ENCODE measurements at places on chromosomes 7 and 10. TPM values are rescaled to one million over a fixed set of nuclear protein-coding genes. Genes with fewer than 3 reads are reported as not detected.
A peak's percentile ranks its signal among the peaks of the same experiment; 100 is the strongest.

SDK1 gene
- not detected for polyA plus RNA-seq

DNA sequence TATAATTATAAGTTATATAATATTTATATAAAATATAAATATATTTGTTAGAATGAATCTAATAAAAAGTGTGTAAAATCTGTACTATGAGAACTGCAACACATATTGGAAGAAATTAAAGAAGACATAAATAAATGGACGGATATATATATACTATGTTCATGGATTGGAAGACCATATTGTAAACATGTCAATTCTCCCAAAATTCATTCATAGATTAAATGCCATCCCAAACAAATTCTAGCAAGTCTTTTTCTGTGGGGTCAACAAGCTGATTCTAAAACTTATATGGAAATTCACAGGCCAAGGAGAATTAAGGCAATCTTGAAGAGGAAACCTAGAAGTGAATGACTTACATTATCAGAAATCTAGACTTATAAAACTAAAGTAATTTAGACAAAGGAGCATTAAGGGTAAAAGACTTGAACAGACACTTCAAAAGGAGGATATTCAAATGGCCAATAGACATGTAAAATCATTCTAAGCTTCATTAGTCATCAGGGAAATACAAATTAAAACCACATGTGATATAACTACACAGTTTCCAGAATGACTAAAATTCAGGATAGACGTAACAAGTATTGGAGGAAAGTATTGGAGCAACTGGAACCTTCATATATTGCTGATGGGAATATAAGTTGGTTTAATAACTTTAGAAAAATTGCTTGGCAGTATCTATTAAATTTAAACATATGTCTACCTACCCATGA lies 225.9 kb downstream of the EMX2 start:
- H3K36me3 ChIP-seq = no peaks in the 10 kb centered on the region
- H3K27ac ChIP-seq = no peak overlapping the region
- peaks cover 8% of the 10 kb centered on the region for H3K27me3 ChIP-seq
- H3K4me1 ChIP-seq = no peaks in the 10 kb centered on the region

DNA sequence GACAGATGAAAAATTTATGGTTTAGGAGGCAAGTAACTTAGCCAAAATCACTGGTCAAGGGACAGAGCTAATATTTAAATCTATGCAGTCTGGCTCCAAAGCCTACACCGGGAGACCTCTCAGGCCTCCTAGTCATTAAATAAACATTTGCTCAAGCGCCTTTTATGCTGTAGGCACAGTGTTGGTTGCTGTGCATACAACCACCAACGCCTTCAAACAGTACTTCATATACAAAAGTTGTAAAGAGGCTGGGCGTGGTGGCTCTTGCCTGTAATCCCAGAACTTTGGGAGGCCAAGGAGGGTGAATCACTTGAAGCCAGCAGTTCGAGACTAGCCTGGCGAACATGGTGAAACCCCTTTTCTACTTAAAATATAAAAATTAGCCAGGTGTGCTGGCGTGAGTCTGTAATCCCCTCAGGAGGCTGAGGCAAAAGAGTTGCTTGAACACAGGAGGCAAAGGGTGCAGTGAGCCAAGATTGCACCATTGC lies 159.8 kb downstream of the MAGI2 start:
- H3K27me3 ChIP-seq = no peaks in the 10 kb centered on the region
- DNase-seq = no peak
- no peak overlapping the region for H3K4me3 ChIP-seq

- no peak overlapping the region for H3K27ac ChIP-seq
- no peaks in the 10 kb centered on the region for H3K27me3 ChIP-seq
- H3K4me3 ChIP-seq = no peak overlapping the region
- H3K36me3 ChIP-seq = no peaks in the 10 kb centered on the region
- no peak for DNase-seq
These were observed 127.6 kb downstream of the NEBL start for GRCh38 chr10:20769481-20769880.

- no peak overlapping the region for H3K27ac ChIP-seq
- no peaks in the 10 kb centered on the region for H3K4me1 ChIP-seq
- H3K27me3 ChIP-seq = no peaks in the 10 kb centered on the region
- H3K36me3 ChIP-seq = no peaks in the 10 kb centered on the region
These were observed 234.7 kb upstream of the CACNA2D1 start for GRCh38 chr7:82678259-82678658.

- peak; percentile 37 for DNase-seq
- H3K4me3 ChIP-seq = peak within 1 kb of the TSS; percentile 87
- H3K27ac ChIP-seq = peak within 1 kb of the TSS; percentile 24
- peaks cover 15% of the 10 kb centered on the region for H3K4me1 ChIP-seq
- H3K36me3 ChIP-seq = no peaks in the 10 kb centered on the region
- H3K27me3 ChIP-seq = peaks cover 44% of the 10 kb centered on the region
These were observed at the start of gene SLC16A9 for GRCh38 chr10:59709395-59710125. TSS of gene SLC16A9 (minus strand) at chr10:59709850. CDS start at chr10:59684291, 25,559 bp downstream.

DNA sequence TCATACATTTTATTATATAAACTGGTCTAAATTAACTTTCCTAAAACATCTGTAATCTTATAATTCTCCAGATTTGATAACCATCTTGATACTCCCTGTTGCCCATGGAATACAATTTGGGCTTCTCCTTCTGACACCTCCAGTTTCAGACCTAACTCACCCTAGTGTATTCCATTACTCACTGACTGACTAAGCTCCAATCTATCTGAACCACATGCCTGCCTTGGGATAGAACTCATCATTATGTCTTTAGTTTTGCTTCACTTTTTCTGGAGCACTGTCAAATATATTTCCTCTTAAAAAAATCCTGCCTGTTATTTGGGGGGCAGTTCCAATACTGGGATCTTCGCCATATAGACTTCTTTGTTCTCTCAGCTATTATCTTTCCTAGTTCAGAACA lies 4.9 kb upstream of the FOXP2 start:
- no peak for DNase-seq
- H3K27me3 ChIP-seq = no peaks in the 10 kb centered on the region
- H3K36me3 ChIP-seq = no peaks in the 10 kb centered on the region
- no peak overlapping the region for H3K4me3 ChIP-seq
- H3K27ac ChIP-seq = no peak overlapping the region

DNA sequence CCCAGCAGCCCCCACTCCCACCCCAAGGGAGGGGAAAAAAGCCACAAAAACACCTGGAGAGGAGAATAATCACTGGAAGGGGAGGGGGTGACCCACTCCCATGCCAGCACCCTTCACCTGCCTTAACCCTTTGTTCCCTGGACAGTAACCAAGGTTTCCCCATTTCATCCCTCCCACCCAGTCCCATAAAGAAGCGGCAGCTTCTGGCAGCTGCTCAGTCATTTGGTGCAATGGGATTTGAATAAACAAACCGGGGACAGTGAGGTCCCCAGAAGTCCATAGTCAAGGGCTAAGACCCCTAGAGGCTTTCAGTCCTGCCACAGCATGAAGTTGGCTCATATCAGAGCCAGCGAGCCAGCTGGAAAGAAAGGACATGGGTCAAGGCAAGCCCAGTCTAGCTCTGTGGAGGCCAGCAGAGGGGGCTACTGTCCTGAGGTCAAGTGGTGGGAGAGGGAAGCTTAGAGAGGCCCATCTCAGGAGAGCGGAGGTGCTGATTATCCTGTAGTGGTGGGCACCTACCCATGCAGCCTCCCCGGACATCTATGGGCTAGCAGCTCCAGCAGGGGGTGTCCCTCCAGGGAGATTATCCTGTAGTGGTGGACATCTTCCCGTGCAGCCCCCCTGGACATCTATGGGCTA lies 58.9 kb upstream of the LBX1 start:
- H3K4me1 ChIP-seq = peaks cover 42% of the 10 kb centered on the region
- DNase-seq = no peak
- H3K4me3 ChIP-seq = no peak overlapping the region
- H3K36me3 ChIP-seq = peaks cover 12% of the 10 kb centered on the region

DNA sequence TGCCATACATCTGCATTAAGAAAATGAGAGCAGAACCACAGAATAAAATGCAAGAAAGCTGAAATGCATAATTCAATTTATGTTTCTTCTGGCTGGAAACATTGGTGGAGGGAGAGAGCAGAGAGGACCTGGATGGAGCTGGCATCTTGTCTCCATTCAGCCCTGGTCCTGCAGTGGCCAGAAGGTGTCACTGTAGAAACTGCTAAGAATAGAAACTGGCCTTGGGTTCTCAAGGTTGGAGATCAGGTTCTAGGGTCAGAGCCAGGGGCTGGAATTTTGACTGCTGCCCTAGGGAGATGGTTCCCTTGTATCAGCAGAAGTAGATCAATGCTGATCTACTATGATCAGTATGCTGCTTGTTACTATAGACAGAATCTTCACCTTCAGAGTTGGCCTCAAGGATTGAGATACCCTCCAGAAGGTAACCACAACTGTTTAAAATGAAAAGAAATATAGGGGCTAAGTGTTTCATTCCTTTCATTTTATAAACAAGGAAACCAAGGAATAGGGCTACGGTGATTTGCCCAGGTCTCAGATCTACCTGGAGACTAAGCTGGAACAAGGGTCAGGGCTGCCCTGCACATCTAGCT lies 13.1 kb downstream of the TAS2R41 start:
- no peak overlapping the region for H3K4me3 ChIP-seq
- no peak for DNase-seq
- peaks cover 4% of the 10 kb centered on the region for H3K27me3 ChIP-seq
- no peaks in the 10 kb centered on the region for H3K36me3 ChIP-seq
- no peaks in the 10 kb centered on the region for H3K4me1 ChIP-seq

GRCh38 chr7:115844857-115845256 lies 185.7 kb downstream of the TFEC start:
- DNase-seq = no peak
- no peaks in the 10 kb centered on the region for H3K36me3 ChIP-seq
- no peak overlapping the region for H3K4me3 ChIP-seq
- H3K27ac ChIP-seq = no peak overlapping the region
- H3K4me1 ChIP-seq = no peaks in the 10 kb centered on the region

DNA sequence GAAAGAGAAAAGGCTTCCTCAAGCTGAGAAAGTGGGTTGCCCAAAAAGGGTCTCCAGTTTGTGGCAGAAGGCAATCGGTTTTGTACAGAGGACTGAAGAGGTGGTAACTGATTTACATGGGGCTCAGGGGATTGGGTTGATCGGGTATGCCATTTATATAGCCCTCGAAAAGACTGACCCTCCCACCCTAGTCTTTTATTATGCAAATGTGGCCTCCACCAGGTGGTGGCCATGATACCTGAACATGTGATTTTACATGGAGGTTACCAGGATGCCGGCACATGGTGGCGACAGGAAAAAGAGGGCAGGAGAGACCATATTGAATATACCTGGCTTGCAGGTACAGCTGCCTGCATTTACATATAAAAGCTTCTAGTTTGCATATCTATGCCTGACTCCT lies 36.7 kb downstream of the ATE1 start:
- no peaks in the 10 kb centered on the region for H3K27me3 ChIP-seq
- no peaks in the 10 kb centered on the region for H3K4me1 ChIP-seq
- H3K27ac ChIP-seq = no peak overlapping the region

- H3K27me3 ChIP-seq = no peaks in the 10 kb centered on the region
- no peak for DNase-seq
- H3K36me3 ChIP-seq = no peaks in the 10 kb centered on the region
- peak overlapping the region; percentile 79 for H3K27ac ChIP-seq
- H3K4me1 ChIP-seq = peaks cover 47% of the 10 kb centered on the region
These were observed 32.0 kb downstream of the ADAP1 start for GRCh38 chr7:922334-923107.

- no peak overlapping the region for H3K27ac ChIP-seq
- peaks cover 4% of the 10 kb centered on the region for H3K36me3 ChIP-seq
- no peaks in the 10 kb centered on the region for H3K4me1 ChIP-seq
- no peak overlapping the region for H3K4me3 ChIP-seq
These were observed 90.7 kb downstream of the PARP12 start for GRCh38 chr7:139972029-139972428.

DNA sequence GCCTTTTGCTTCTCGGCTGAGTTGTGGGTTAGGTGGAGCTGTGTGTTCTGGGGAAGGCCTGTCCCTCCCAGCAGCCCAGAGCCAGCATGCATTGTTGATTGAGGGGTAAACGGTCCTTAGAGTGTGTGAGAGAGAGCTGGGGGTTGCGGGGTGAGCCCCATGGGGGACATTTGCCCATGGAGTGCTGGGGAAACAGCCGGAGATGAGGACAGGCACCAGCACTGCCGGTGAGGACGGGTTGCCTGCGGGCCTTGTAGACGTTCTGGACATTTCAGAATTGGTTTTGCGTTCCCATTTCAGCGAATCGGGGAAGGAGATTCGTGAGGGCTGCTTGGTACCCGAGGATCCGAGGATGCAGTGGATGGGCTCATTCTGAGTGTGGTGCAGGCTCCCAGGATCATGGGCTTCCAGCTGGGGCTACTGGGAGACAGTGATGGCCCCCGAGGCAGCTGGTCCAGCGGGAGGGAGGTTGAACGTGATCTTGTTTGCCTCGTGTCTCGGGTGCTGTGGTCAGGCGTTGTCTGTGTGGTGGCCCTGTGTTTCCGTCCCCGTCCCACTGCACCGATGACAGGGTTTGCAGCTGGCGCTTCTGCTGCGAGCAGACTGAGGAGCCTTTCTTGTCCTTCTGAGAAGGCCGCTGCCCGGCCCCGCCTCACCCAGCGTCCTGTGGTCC lies 113.9 kb downstream of the CYTH3 start:
- H3K4me3 ChIP-seq = no peak overlapping the region
- peaks cover 8% of the 10 kb centered on the region for H3K36me3 ChIP-seq
- no peaks in the 10 kb centered on the region for H3K27me3 ChIP-seq
- peak overlapping the region; percentile 83 for H3K27ac ChIP-seq
- H3K4me1 ChIP-seq = no peaks in the 10 kb centered on the region

MET gene
- polyA plus RNA-seq = not detected

- DNase-seq = no peak
- no peak overlapping the region for H3K27ac ChIP-seq
- peaks cover 67% of the 10 kb centered on the region for H3K4me1 ChIP-seq
- H3K27me3 ChIP-seq = no peaks in the 10 kb centered on the region
- H3K4me3 ChIP-seq = peak overlapping the region; percentile 88
- H3K36me3 ChIP-seq = no peaks in the 10 kb centered on the region
These were observed 12.2 kb upstream of the CHST15 start for GRCh38 chr10:124105594-124105993.

MYO3A gene
- 1.2 TPM for polyA plus RNA-seq

DNA sequence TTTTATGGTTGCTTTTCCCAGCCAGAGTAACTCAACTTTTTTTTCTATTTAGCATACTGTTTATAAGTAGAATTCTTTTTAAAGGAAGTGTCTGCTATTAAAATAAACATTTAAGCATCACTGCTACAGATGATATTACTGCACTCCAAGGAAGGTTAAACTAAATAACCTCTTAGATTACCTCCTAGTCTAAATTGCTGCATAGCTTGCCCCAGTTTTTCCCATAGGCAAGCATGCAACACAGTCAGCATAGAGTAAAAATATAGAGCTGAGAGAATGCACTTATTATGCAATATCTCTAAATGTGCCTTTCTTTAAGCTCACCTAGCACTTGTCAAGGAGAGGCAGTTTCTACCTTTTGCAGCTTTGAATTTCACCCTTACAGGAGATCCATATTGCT lies 1392.4 kb upstream of the CELF2 start:
- no peak overlapping the region for H3K27ac ChIP-seq
- no peaks in the 10 kb centered on the region for H3K36me3 ChIP-seq
- no peak for DNase-seq

- no peak for DNase-seq
- no peaks in the 10 kb centered on the region for H3K36me3 ChIP-seq
- H3K4me1 ChIP-seq = no peaks in the 10 kb centered on the region
- H3K4me3 ChIP-seq = no peak overlapping the region
These were observed 1214.1 kb downstream of the SORCS1 start for GRCh38 chr10:105950410-105950809.

SLC26A4 gene
- polyA plus RNA-seq = not detected

GRCh38 chr10:118977835-118978234 lies 51.7 kb upstream of the NANOS1 start:
- H3K4me1 ChIP-seq = no peaks in the 10 kb centered on the region
- H3K27me3 ChIP-seq = peaks cover 14% of the 10 kb centered on the region
- DNase-seq = no peak
- H3K27ac ChIP-seq = no peak overlapping the region
- no peak overlapping the region for H3K4me3 ChIP-seq

GRCh38 chr10:87867453-87867852 lies 4.0 kb downstream of the PTEN start:
- no peak overlapping the region for H3K27ac ChIP-seq
- peak overlapping the region; percentile 98 for H3K4me3 ChIP-seq
- peaks cover 44% of the 10 kb centered on the region for H3K4me1 ChIP-seq

TMEM236 gene
- polyA plus RNA-seq = not detected

ADIRF gene
- polyA plus RNA-seq = not detected

PDK4 gene
- 2.9 TPM for polyA plus RNA-seq

OR2A5 gene
- not detected for polyA plus RNA-seq

Data from naive B cell (primary cell).